ENCODE measurements at places on chromosomes 6 and 20. TPM values are rescaled to one million over a fixed set of nuclear protein-coding genes. Genes with fewer than 3 reads are reported as not detected.

- H3K27ac ChIP-seq: no peak overlapping the region
- H3K4me3 ChIP-seq: no peak overlapping the region
- no peak for DNase-seq
- H3K4me1 ChIP-seq: no peaks in the 10 kb centered on the region
Observed at GRCh38 chr20:36917943-36918342, 33.6 kb downstream of the SAMHD1 start.

FAM162B gene
- not detected for total RNA-seq

GRCh38 chr20:63641146-63641791, 12.0 kb downstream of the STMN3 start:
- peak overlapping the region; percentile 64 for H3K27ac ChIP-seq
- no peak for DNase-seq
- no peaks in the 10 kb centered on the region for H3K27me3 ChIP-seq
- H3K4me1 ChIP-seq: peaks cover 11% of the 10 kb centered on the region

- no peak overlapping the region for H3K27ac ChIP-seq
- no peak for DNase-seq
- H3K27me3 ChIP-seq: no peaks in the 10 kb centered on the region
- H3K4me1 ChIP-seq: no peaks in the 10 kb centered on the region
- H3K36me3 ChIP-seq: no peaks in the 10 kb centered on the region
Observed at GRCh38 chr6:36248980-36249379, 20.9 kb upstream of the PNPLA1 start.

DNA sequence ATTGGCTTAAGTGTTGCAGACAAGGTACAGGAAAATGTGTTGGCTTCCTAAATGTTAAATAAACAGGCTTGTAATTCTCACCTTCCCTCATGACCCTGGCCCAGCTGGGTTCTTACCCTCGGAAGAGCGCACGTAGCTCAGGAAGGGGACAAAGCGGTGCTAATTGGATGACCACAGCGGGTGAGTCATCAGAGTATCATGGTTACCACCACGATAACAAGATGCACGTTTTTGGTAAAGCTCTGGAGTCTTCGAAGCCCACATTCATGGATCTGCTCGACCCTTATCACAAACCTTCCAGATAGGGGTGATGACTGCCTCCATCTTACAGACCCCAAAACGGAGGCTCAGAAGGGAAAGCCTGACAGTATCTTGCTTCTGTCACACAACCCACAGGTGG, 32.8 kb downstream of the APCDD1L start:
- H3K4me3 ChIP-seq: no peak overlapping the region
- DNase-seq: no peak
- H3K27me3 ChIP-seq: no peaks in the 10 kb centered on the region
- H3K4me1 ChIP-seq: peaks cover 6% of the 10 kb centered on the region
- no peak overlapping the region for H3K27ac ChIP-seq
- H3K36me3 ChIP-seq: no peaks in the 10 kb centered on the region

ARMC2 gene
- 3.6 TPM for total RNA-seq

GRCh38 chr6:79687759-79688158, 56.6 kb downstream of the SH3BGRL2 start:
- no peak overlapping the region for H3K27ac ChIP-seq
- H3K4me3 ChIP-seq: no peak overlapping the region
- DNase-seq: no peak
- no peaks in the 10 kb centered on the region for H3K36me3 ChIP-seq
- no peaks in the 10 kb centered on the region for H3K27me3 ChIP-seq
- no peaks in the 10 kb centered on the region for H3K4me1 ChIP-seq
